Calu3 (cell line): ENCODE measurements at places on chromosomes 7 and 10.

- no peak for DNase-seq
These were observed 10.2 kb downstream of the EMX2 start for GRCh38 chr10:117552701-117553141.

GRCh38 chr7:97018126-97018601, 6.5 kb downstream of the DLX5 start:
- no peak for DNase-seq

DNA sequence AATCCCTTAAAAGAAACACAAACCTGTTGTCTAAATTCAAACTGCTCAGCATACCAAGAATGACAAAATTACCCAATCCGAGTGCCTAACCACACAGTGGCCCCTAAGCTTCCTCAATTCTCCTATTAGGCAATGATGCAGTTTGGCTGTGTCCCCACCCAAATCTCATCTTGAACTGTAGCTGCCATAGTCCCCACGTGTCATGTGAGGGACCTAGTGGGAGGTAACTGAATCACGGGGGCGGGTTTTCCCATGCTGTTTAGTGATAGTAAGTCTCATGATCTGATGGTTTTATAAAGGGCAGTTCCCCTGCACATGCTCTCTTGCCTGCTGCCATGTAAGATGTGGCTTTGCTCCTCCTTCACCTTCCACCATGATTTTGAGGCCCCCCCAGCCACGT, 21.9 kb downstream of the PSAP start:
- no peak for DNase-seq

GRCh38 chr7:5574770-5575269, 151.2 kb upstream of the TNRC18 start:
- no peak for DNase-seq

DNA sequence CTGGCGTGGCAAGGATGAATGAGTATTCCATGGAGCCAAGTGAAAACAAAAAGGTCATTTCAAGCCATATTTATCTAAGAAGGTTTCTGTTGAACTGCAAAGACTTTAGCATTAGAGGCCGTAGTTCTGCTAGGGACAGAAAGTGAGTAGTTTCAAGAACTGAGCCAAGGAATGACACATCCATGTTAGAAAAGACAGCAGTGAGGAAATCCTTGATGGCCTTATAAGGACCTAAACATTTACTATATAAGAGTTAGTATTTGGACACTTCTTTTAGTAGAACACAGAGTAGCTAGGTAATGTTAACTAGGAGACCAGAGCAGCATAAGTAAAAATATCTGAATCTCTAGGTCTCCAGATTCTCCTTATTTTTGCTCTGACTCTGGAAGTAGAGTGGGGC, 329.8 kb upstream of the SEMA3D start:
- no peak for DNase-seq
